Mesenteric fat pad (tissue), 1 donor: ENCODE measurements at places on chromosomes 2 and 18. TPM values are rescaled to one million over a fixed set of nuclear protein-coding genes. Genes with fewer than 3 reads are reported as not detected.

ADCYAP1 gene
- 0.55 TPM for total RNA-seq

KCNF1 gene
- total RNA-seq, result 0.13 TPM

MTIF2 gene
- 19.5 TPM for total RNA-seq

HTR2B gene
- 2.2 TPM for total RNA-seq

BOLL gene
- not detected for total RNA-seq

CLEC4F gene
- 0.48 TPM for total RNA-seq
